Stimulated activated CD8-positive, alpha-beta memory T cell treated with anti-CD3 and anti-CD28 coated beads, Interleukin-12 subunit alpha, Interleukin-12 subunit beta, amount 100 ng/mL, for 1 hour (primary cell): ENCODE measurements at places on chromosomes 2 and 18.

GRCh38 chr2:201180010-201180409, 2.9 kb upstream of the CASP10 start:
- no peak for DNase-seq

GRCh38 chr18:56851774-56852173, 200.6 kb downstream of the WDR7 start:
- DNase-seq, result no peak

DNA sequence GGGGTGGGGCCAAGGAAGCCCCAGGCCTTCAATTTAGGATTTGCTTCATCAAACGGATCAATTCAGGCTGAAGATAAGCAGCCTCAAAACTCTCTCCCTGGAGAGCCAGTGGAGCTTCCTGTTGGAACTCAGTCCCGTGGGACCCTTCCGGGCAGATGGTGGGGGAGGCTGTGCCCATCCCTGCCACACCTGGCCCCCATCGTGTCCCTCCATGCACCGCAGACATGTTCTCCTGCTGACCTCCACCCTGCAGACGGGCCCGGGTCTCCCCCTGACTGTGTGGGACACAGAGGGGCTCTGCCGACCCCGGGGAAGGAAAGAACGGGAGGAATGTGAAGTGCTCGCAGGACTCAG, 144.2 kb downstream of the TPO start:
- no peak for DNase-seq

GRCh38 chr2:15645300-15645699, 53.6 kb downstream of the DDX1 start:
- DNase-seq, result no peak

GRCh38 chr2:240358821-240359397, 76.6 kb upstream of the GPC1 start:
- no peak for DNase-seq

GRCh38 chr2:219025637-219026585, 15.4 kb downstream of the CFAP65 start:
- DNase-seq, result no peak

DNA sequence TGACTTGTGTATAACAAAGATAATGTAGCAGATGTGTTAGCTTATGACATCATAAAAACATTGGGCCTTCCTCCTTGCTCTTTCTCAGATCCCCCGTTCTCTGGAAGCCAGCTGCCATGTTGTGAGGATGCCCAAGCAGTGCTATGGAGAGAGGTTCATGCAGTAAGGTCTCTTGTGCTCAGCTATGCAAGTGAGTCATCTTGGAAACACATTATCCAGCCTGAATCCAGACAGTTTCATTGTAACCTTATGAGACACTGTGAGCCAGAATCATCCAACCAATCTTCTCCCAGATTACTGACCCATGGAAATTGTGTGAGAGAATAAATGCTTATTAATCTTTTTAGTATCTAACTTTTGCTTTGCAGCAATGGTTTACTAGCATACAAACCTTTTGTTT, 60.8 kb downstream of the ST6GAL2 start:
- DNase-seq, result no peak

DNA sequence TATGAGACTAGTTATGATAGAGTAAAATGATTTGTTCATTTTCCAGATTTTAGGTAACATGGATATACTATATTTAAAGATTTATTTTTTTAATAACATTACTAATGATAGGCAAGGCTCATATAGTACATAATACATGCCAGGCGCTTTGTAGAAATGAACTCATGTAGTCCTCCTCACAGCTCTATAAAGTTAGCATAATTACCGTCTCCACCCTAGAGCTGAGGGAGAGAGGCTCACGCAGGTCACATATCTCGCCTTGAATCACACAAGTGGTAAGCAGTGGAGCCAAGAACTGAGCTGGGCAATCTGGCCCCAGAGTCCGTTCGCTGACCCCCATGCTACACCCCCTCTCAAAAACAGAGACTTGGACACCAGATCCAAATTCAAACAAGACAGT, 222.5 kb downstream of the FAM210A start:
- no peak for DNase-seq

DNA sequence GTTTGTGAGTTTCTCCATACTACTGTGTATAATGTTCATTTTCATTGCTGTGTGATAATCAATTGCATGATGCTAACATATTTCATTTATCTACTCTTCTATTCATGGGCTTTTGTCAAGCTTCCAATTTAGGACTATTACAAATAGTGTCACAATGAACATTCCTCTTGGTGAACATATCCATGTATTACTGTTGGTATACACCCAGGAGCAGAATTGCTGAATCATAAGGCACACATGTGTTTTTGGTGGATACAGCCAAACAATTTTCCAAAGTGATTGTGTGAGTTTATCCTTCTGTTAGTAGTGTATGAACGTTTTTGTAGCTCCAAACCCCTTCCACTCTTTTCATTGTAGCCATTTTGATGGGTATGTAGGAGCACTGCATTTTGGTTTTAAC, 101.6 kb upstream of the COPS8 start:
- DNase-seq, result no peak

- DNase-seq, result no peak
Measured at GRCh38 chr18:3051718-3052410, 38.9 kb upstream of the LPIN2 start.

DNA sequence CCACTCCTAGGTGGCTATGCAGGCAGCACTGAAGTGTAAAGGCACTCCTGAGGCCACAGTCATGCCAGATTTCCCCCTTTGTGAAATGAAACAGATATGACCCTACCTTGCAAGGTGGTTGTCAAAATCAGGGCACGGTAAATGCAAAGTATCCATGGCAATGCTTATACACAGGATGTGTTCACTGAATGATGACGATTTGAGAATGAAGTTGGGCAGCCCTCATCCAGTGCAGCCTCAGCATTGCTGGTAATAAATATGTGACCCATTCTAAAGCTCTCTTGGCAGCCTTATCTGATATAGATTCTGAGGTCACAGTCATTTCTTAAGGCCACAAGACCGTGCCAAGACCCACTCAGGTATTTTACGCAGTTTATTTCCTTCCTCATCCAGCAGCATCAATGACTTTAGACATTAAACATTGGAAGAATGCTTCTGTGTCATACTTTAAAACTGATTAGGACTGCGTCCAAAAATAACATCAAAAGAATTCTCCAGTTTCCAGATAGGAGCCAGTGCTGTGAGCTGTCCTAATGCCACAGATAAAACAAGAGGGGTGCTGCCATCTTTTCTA, 125.5 kb upstream of the SERTAD2 start:
- DNase-seq, result no peak

- DNase-seq, result no peak
Measured at GRCh38 chr2:78418021-78418420, 607.5 kb upstream of the REG3G start.

GRCh38 chr2:135694711-135695110, 46.9 kb upstream of the UBXN4 start:
- no peak for DNase-seq

DNA sequence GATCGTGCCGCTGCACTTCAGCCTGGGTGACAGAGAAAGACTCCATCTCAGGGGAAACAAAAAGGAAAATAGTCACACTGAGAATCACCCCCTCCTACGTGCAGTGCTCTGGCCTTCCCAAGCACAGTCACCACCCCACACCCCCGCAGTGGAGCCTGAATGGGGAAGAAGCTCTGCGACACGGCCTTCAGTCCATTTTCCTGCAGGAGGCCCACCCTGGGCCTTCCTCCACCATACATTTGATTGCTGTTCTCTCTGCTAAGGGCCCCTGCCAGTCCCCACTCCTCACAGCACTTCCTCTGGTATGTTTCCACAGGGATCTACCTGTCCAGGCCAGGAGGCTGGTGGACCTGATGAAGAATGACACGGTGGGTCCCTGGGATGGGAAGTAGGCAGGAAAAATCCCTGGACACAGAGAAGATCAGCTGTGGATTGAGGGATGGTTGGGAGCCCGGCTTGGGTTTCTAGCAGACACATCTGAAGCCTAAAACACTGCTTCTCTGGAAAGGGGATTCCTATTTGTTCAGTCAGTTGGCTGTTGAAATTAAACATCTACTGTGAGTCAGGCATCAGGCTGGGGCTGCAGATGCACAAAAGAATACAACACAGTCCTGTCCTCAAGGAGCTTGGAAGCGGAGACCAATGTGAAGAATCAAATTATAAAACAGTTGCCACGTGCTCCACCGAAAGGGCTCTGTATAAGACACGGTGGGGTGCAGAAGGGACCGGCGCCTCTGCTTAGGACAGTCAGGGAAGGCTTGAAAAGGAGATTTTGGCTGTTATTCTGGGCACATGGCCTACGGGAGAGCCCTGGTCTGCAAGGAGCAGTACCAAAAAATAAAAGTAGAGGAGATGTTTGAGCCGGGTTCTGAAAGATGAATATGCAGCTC, 82.2 kb downstream of the PLB1 start:
- no peak for DNase-seq

DNA sequence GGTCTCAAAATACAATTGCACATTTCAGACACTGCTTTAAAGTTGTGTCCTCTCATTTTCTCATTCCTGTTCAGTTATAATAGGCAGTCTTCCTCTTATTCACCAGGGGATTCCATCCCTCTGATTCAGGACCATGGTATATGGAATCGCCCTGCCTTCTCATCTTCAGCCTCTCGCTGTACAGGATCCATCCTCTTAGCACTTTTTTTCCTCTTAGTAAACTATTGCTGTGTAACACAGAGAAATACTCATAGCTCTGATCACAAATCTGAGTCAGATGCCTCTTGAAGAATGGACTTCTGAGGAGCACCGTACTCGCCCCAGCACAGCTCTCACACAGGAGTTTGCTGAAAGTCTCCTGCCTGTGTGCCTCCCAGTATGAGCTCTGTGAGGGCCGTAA, 11.3 kb downstream of the RMP24 start:
- no peak for DNase-seq

- DNase-seq, result no peak
Measured at GRCh38 chr2:180056367-180057118, 49.4 kb upstream of the CWC22 start.

- DNase-seq, result peak; percentile 85
Measured at GRCh38 chr2:219253753-219254589, at the start of gene TUBA4A. TUBA4A (minus strand) TSS chr2:219253918; CDS start chr2:219253858, 60 bp downstream.

GRCh38 chr2:94870440-94871225, 597 bp upstream of the TEKT4 start:
- DNase-seq, result no peak

DNA sequence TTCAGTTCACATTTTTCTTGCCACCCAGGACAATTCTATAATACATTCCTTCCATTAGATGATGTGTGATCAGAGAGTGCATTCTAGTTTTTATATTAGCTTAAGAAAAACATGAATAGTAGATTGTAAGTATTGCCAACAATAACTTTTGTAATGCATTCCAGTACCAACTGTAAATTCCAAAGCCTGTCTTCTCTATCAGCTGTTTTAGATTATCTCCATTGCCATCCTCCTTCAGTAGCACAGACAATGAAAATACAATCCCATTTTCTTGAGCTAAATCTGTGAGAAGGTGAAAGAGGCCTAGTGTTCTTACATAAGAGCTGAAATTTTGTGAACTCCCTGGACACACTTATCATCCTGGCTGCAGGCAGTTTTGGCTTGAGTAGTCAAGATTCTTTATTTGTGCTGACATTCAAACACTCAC, 103.9 kb downstream of the CCBE1 start:
- no peak for DNase-seq

DNA sequence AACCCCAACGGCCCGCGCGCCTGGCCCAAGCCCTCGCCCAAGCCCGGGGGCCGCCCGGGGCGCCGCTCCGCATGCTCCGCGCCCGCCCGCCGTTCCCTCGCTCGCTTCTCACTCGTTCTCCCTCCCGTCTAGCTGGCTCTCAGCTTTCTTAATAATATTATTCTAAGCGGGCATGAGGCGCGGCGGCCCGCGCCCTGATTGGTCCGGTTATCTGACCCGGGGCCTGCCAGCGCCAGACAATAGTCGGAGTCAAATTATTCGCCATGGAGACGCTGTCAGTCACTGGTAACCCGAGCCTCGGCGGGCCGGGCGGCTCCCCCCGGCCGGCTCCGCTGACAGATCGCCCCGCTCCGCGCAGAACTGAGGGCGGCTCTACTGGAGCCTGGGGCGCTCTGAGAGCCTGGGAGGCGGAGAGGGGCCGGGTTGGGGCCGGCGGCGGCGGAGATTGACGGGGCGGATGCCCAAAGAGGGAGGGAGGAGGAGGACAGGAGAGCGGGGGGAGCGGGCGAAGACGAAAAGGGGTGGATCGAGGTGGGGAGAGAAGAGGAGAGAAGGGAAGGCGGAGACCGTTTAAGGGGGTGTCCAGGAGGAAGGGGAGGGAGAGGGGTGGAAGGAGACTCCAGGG, at the start of gene SIX2:
Gene SIX2 (minus strand): TSS at position 150 of the 625 bp plus-strand sequence. CDS start 342 bp downstream, outside the sequence.
- no peak for DNase-seq

DNA sequence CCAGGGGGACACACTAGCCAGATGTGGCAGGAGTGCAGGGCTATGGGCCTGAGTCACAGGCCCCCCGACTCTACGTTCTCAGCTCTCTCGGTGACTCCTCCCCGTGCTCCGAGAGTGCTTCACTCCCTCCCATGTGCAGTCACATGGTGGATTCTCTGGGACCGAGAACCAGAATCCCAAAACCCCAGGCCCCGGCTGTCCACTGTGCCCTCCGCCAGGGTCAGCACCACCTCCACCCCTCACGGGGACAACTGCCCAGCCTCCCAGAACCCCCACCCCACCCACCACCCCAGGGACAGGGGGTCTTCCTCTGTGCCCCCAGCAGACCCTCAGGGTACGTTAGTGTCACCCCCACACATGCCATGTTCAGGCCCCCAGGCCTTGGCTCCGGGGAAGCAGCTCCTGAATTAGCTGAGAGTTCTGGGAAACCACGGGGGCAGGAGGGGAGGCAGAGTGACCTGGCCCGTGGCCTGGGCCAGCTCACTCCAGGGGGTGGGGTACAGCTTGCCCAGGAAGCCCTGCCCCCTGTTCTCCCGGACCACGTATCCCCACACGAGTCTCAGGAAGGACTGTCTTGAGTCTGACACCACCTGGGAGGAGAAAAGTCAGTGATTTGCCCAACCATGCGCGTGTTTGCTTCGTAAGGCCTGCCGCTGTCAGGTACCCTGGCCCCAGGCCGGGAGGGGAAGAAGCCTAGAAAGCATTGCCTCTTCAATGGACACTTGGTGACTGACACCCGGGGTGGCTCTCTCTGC, 4.4 kb downstream of the RAMP1 start:
- no peak for DNase-seq

GRCh38 chr2:122100346-122100745, 344.9 kb downstream of the TSN start:
- no peak for DNase-seq

DNA sequence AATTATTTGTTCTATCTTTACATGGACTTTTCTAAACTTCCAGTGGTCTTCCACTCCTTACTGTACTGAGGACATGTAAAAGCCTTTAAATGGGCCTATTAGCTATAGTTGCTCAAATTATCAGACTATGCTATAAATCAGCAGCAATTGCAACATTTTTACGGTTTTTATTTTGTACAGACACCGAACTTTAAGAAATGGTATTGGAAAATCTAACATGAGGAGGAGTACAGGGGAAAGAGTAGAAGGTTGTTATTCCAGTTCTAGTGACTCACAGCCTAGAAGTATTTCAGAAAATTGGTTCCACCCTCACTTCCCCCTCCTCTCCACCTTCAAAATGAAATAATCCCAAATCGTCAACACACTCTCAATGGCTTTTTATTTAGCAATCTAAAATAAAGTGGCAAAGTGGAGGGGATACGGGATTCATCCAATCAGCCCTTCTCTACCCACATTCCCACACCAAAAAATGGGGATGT, 1.1 kb downstream of the NCKAP1 start:
- DNase-seq, result no peak
